Kidney glomerular epithelial cell (primary cell): ENCODE measurements at places on chromosomes 13 and 19.

DNA sequence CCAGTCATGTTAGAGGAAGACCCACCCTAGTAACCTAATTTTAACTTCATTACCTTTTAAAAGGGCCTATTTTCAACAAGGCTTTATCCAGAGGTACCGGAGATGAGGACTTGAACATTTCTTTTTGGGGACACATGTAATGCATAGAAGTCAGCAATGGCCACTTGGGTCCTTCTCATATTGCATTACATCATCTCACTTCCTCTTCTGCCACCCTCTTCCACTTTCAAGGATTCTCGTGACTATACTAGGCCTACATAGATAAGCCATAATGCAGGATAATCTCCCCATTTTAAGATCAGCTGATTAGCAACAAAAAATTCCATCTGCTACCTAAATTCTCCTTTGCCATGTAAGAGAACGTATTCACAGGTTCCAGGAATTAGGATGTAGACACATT, 557.2 kb downstream of the KCTD12 start:
- no peak for DNase-seq

GRCh38 chr19:35461060-35461459, 13.0 kb downstream of the FFAR2 start:
- DNase-seq = no peak

DNA sequence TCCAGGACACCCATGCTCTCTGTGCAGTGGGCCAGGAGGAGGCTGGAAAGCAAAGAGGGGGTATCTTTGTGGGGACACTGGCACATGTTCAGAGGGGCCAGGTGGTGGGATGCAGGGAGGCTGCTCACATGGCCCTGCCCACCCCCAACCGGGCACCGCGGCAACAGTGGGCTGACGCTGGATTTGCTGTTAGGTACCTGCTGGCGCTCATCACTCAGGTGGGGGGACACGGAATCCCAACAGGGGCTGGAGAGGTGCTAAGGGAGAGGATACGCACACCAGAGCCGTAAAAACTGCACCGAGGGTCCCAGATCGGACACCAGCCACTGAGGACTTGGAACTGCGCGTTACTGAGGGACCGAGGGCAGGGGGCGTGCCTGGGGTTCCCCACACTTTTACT, 19.2 kb downstream of the AKAP8L start:
- no peak for DNase-seq

GRCh38 chr19:28122734-28123133, 1090.2 kb downstream of the UQCRFS1 start:
- DNase-seq = no peak

GRCh38 chr13:29799041-29799440, 51.4 kb downstream of the UBL3 start:
- DNase-seq = no peak

DNA sequence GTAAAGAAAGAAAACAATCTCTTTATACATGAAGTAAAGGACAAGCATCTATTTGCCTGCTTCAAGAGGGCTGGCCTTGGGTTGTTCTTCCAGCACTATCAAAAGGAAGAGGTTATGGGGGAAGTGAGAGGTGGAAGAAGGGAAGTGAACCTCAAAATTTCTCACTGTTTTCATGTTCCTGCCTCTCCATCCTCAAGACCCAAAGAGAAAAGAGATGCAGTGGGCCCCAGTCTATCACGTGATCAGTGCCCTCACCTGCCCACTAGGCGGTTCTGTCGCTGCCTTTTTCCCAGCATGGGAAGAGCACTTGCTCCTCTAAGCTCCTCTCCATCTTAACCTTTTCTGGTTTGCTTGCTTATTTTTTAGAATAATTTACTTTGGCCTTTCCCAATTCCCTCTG, 6.2 kb upstream of the USP12 start:
- no peak for DNase-seq

- DNase-seq = peak; percentile 62
These were observed 2.0 kb downstream of the LENG9 start for GRCh38 chr19:54461613-54462012.

GRCh38 chr13:46057256-46058015, 4.9 kb upstream of the ZC3H13 start:
- no peak for DNase-seq

DNA sequence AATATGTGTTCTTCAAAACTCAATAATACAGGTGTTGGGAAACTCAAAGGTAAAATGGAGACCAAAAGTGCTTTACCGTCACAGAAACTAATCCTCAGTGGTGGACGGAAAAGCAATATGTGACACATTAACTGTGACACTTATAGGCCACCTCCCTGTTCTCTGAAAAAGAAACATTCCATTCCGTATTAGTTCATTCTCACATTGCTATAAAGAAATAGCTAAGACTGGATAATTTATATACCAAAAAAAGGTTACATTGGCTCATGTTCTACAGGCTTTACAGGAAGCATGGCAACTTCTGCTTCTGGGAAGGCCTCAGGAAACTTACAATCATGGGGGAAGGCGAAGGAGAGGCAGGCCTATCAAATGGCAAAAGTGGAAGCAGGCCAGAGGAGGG, 435.3 kb upstream of the HTR2A start:
- peak; percentile 60 for DNase-seq

DNA sequence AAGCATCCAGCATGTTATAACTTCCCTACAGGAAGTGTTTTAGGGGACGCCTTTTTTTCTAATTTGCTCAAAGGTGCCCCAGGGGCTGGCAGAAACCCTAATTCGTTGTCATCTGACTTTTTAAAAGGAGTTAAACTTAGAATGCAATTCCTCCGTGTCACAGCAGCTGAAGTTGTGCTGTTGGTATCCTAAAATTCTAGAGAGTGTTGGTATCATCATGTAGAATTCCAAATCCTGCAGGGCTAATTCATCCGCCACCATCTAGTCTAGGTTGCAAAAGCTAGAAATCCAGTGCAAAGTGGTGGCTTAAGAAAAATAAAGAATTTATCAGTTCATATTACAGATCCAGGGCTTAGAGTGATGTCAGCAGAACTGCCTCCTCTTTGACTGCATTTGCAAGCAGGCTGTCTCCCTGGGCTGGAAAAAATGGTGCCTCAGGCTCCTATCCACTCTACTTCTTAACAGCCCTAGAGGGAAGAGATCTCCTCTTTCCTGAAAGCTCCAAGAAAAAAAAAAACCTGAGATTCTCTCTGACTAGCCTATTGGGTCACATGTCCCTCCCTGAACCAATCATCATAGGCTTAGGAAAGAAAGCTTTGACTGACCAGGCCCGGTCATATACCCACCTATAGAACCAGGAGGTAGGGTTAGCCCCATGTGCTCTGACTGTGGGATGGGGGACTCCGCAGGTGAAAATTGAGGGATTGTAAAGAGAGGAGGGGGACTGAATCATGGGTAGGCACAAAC, 73.0 kb downstream of the MAP4K1 start:
- no peak for DNase-seq

- no peak for DNase-seq
These were observed 15.1 kb downstream of the ZNF175 start for GRCh38 chr19:51586103-51586728.

DNA sequence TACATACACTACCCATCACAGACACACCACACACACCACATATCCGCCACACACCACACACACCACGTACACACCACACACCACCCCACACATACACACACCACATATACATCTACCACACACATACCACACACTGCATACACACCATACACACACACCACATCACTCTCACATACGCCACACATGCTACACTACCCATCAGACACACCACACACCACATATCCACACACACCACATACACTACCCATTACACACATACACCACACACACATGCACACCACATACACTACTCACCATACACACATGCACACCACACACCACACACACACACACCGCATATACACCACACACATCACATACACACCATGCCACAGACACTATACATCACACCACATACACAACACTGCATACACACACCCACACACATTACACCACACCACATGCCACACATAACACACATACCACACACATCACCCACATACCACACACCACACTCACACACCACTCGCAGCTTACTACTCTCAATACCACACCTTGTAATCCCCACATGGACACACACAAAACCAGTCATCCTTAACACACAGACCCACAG, 9.5 kb downstream of the ERFL start:
- DNase-seq = no peak

DNA sequence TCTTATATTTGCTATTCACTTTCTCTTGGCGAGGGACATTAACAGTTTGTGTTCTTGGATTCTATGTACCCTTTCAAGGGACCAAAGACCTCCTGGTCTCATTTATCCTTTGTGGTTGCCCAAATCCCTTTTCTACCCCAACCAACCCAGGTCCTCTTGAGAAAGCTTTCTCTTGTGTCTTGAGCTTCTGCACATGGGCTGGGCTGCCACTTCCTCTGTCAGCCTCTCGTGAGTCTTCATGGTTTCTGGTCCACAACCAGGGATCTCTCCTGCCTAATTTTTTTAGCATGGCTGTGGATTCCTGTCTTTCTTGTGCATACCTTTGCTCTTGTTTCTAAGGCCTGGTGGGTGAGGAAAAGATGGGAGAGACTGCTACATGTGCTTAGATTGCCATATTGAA, 14.9 kb downstream of the TIMM13 start:
- DNase-seq = no peak

DNA sequence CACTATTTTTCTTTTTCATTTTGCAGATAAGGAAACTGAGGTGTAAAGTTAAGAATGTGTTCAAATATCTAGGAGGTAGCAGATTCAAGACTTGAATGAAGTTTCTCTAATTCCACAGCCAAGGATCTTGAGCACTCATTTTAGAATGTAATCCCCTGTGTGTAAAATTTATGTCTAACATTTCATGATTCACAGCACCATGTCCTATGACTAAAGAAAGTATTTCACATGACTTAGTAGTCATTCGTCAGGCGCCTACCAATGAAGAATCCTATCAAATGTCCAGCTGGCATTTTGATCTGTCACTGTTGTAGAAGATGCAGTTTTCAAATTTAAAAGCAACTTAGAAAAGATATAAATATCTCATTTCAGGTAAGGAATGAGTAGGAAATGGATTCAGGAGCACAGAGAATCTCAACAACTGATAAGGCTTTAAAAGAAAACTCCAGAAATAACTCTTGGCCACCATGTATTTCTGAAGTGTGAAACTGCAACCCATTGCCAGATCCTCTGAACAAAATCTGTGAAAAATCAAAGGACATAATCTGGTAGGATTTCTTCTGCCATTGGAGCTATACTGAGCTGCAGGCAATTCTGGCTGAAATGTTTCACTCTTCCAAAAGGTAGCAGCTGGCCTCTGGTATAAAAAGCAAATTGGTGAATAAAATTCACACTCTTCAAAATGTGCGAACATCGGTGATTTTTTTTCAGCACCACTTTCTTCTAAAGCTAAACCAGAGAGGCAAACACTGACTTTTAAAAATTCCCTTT, 92.2 kb downstream of the DCLK1 start:
- no peak for DNase-seq
